Pericardium fibroblast (primary cell): ENCODE measurements at places on chromosomes 4 and X. TPM values are rescaled to one million over a fixed set of nuclear protein-coding genes. Genes with fewer than 3 reads are reported as not detected.

The MAGEA11 gene
- total RNA-seq = not detected in 2 replicates

The DLG3 gene
- 3.3 and 7.9 TPM in 2 replicates for total RNA-seq

The NEXMIF gene
- under 0.01 TPM in 1 of 2 replicates, not detected in the other for total RNA-seq

The HSFX3 gene
- total RNA-seq = not detected in 2 replicates

The ZDHHC15 gene
- 0.12 TPM in 1 of 2 replicates, not detected in the other for total RNA-seq

The P2RY10 gene
- total RNA-seq = not detected in 2 replicates

The HHIP gene
- 8.8 and 13.4 TPM in 2 replicates for total RNA-seq

The TCP11X2 gene
- total RNA-seq = not detected in 2 replicates

The PTCHD1 gene
- total RNA-seq = under 0.01 TPM in 1 of 2 replicates, not detected in the other

The BGN gene
- 135 and 164 TPM in 2 replicates for total RNA-seq

The KLHL5 gene
- total RNA-seq = 33.3 and 35.9 TPM in 2 replicates

The GABRG1 gene
- total RNA-seq = not detected in 2 replicates

The UBA6 gene
- 28.7 and 49.7 TPM in 2 replicates for total RNA-seq

The SHOX gene
- total RNA-seq = not detected in 2 replicates

The DACH2 gene
- total RNA-seq = not detected in 2 replicates

The SSX2 gene
- total RNA-seq = not detected in 2 replicates

The PRRG1 gene
- 13.6 and 15.1 TPM in 2 replicates for total RNA-seq

The MORF4L2 gene
- 390 and 792 TPM in 2 replicates for total RNA-seq

The CABS1 gene
- total RNA-seq = not detected in 2 replicates

The IL1RAPL1 gene
- 0.58 and 1.5 TPM in 2 replicates for total RNA-seq

The FAM156B gene
- total RNA-seq = 11.8 and 15.6 TPM in 2 replicates

The DMP1 gene
- not detected in 2 replicates for total RNA-seq

The TACC3 gene
- total RNA-seq = 1.9 and 2.8 TPM in 2 replicates

The RBMX gene
- total RNA-seq = 103 and 142 TPM in 2 replicates

The FGA gene
- not detected in 2 replicates for total RNA-seq

The ZFP92 gene
- 0.09 and 0.58 TPM in 2 replicates for total RNA-seq

The EMD gene
- 73.5 and 86.1 TPM in 2 replicates for total RNA-seq

The ZMAT1 gene
- total RNA-seq = not detected in 2 replicates

The SPACA5 gene
- total RNA-seq = not detected in 2 replicates
